ENCODE measurements at places on chromosomes 3 and 15.

- DNase-seq = no peak
Measured at GRCh38 chr3:175399156-175399840, 540.2 kb downstream of the NAALADL2 start.

- DNase-seq = no peak
Measured at GRCh38 chr15:70016511-70016994, 81.2 kb downstream of the TLE3 start.

- DNase-seq = no peak
Measured at GRCh38 chr3:189309400-189309975, 137.7 kb downstream of the TPRG1 start.

GRCh38 chr15:50543556-50543955 lies 2.9 kb downstream of the USP50 start:
- no peak for DNase-seq

DNA sequence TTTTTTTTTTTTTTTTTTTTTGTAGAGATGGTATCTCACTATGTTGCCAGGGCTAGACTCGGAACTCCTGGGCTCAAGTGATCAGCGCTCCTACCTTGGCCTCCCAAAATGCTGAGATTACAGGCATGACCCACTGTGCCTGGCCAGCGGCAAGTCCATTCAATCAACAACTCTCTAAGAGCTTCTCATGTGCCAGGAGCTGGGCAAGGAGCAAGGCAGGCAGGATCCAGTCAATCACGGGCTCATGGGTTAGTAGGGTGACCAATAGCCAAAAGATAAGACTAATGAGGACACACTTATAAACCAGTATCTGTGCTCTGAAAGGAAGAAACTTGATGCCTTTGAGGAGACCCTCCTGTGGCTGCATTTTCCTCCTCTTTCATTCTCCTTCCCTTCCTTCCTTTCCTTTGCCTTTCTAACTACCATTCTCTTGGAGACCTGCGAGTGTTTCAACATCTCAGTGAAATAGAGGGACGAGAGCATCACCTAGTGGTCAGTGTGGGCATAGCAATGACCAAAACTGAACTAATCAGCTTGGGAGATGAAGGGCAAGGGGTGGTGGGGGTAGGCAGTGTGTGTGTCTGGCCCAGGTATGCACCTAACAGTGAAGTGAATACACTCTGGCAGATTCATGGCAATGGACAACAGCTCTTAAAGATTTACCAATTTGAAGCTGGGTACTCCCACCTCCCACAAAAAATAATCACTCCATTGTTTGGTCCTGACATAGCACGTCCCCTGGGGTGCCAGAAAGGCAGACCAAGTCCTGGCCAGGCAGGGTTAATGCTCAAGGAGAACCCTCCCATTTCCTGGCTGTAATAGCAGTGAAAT lies 6.3 kb downstream of the RPP25 start:
- DNase-seq = no peak

GRCh38 chr3:68403741-68404140 lies 528.6 kb downstream of the TAFA4 start:
- no peak for DNase-seq

GRCh38 chr15:44550734-44551133 lies 13.8 kb downstream of the EIF3J start:
- no peak for DNase-seq

GRCh38 chr15:68471541-68471940 lies 39.6 kb upstream of the ITGA11 start:
- no peak for DNase-seq

GRCh38 chr3:183641882-183642281 lies 6.5 kb downstream of the KLHL24 start:
- DNase-seq = no peak

- no peak for DNase-seq
Measured at GRCh38 chr3:151178208-151178845, 24.7 kb downstream of the GPR171 start.

- DNase-seq = no peak
Measured at GRCh38 chr15:77656294-77656693, 23.6 kb upstream of the LINGO1 start.

All from AG04449 (cell line).